Erythroblast (primary cell): ENCODE measurements at places on chromosomes 1 and 21.

DNA sequence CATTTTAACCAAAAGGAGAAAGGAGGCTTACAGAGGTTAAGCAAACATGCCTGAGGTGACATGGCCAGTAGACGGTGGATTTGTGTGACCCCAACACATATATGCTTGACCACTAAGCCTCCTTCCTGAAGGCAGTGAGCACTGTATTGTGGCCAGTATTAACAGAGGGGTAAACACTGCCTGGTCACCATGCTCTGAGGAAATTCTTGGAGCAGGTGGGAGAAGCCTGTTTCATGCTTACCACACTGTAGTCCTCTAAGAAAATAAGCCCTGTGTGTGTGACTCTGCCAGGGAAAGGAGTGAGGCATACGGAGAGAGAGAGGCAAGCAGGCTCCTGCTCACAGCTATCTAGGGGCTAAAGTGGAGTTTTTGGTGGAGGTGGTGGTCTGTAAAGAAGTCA, 102.7 kb downstream of the KCND3 start:
- DNase-seq: no peak

GRCh38 chr1:43668956-43669355, 19.0 kb downstream of the KDM4A start:
- no peak for DNase-seq

DNA sequence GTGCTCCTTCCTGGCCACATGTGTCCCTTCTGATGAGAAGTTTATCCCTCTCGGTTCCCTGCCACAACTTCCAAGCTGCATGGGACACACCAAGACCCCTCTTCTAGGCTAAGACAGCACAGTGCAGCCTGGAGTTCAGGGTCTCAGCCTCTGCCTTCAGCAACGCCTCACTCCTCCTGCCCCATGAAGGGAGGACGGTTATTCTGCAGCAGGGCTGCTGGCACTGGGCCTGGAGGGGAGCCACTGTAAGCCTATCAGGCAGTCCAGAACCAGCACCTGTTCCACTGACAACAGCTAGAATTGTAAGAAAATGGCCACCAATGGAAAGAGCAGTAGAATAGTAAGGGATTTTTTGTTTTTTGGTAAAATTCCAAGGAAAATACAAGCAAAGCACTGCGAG, 72.3 kb downstream of the GALNT2 start:
- DNase-seq: peak; percentile 86

DNA sequence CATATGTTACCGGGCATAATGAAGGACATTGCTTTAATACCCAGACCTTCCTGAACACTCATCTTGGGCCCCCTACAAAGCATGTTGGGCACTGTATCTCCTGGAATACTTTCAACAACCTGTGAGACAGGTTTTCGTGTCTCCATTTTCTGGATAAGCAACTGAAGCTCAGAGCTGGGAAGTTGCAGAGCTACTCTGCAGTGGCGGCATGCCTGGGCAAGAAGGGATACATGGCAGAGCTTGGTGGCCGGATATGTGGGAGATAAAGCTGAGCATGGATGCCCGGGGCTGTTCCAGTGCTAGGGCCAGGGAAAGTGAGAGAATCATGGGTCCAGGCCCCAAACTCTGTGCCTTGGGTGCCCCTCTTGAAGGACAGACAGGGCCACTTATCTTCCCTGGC, 71.6 kb upstream of the KCND3 start:
- DNase-seq: no peak

GRCh38 chr1:222894331-222894730, 79.5 kb downstream of the DISP1 start:
- no peak for DNase-seq

GRCh38 chr1:208030288-208031091, 119.6 kb upstream of the CD34 start:
- no peak for DNase-seq

- DNase-seq: no peak
Observed at GRCh38 chr1:98964198-98964597, 40.5 kb downstream of the PLPPR5 start.

DNA sequence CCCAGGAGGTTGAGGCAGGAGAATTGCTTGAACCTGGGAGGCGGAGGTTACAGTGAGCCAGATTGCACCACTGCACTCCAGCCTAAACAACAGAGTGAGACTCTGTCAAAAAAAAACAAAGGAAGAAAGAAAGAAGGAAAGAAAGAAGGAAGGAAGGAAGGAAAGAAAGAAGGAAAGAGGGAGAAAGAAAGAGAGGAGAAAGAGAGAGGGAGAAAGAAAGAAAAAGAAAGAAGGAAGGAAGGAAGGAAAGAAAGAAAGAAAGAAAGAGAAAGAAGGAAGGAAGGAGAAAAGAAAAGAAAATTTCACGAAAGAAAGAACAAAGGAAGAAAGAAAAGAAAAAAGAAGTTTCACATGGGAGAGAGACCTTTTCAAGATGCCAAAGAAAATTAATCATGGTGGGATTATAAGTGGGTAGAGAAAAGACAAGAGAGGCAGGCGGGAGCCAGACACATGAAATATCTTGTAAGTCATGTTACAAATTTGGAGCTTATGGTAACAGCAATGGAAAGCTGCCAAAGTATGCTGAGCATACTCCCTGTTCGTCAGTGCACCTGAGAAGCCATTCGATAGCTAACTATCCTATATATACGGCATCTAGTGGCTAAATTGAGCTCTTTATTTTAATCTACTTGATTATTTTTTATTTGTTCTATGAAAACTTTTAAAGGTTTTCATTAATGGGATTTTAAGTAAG, 41.3 kb upstream of the TNFSF4 start:
- no peak for DNase-seq

GRCh38 chr1:26350701-26351589, 3.0 kb downstream of the CRYBG2 start:
- DNase-seq: no peak

GRCh38 chr1:172969611-172970010, 81.1 kb downstream of the TNFSF18 start:
- DNase-seq: no peak

- no peak for DNase-seq
Observed at GRCh38 chr1:82788660-82789059, 987.9 kb downstream of the ADGRL2 start.

GRCh38 chr1:52523376-52523775, 29.5 kb downstream of the TUT4 start:
- DNase-seq: no peak

- DNase-seq: no peak
Observed at GRCh38 chr1:15911927-15912326, 64.0 kb downstream of the ZBTB17 start.

GRCh38 chr1:157137408-157138219, 581 bp downstream of the ETV3 start:
- peak; percentile 44 for DNase-seq

- no peak for DNase-seq
Observed at GRCh38 chr1:22041505-22041904, 11.0 kb upstream of the CDC42 start.

DNA sequence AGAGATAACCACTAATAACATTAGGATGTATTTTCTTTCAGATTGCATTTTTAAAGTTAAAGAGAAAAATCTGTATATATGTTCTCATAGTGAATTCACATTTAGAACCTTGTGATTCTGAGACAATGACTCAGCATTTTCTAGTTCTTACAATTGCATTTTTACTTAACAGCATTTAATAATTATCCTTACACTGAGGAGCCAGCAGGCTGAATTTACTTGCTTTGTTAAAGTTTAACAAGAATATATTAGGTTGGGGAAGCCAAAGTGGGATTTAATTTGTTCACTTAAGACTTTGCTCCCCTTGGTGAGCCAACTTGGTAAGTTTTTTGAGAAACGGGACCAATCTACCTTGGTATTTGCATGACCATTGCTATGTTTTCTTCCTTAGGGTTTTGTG, 4.5 kb downstream of the PATJ start:
- DNase-seq: no peak

- DNase-seq: no peak
Observed at GRCh38 chr1:231153726-231154125, 8.1 kb upstream of the TRIM67 start.

DNA sequence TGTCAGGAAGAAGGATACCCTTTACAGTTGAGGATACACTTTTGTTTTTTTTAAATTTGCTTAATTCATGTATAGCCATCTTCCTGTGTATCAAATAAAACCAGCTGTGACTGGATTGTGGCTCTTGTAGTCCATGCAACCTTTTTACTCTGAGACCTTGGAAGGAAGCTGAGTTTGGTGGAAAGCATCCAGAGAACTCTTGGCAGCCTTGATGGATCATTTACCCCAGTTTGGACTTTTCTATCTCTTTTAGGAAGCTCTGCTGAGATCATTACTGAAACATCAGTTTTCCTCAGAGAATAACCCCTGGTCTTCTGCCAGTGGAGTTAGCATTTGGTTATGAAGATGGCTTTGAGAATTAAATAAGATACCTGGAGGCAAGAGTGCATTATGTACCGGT, 21.2 kb upstream of the APOBEC4 start:
- DNase-seq: no peak

DNA sequence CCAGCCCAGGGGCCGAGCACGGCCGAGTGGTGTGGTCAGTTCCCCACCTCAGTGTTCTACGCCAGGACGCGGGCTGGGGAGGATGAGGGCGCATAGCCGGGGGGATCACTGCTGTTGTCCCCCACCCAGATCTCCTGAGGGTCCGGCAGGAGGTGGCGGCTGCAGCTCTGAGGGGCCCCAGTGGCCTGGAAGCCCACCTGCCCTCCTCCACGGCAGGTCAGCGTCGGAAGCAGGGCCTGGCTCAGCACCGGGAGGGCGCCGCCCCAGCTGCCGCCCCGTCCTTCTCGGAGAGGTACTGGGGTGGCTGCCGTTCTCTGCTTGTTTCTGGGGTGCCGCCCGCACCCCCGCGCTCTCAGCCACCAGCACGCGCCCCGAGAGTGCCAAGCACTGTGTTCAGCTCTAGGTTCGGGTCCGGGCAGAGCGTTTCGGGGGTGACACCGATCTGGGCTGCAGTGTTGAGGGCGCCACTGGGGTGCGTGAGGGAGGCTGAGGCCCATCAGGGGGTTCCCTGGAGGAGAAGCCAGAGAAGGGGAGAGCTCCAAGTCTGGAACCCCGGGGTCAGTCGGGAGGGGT, 17.4 kb downstream of the SAMD11 start:
- no peak for DNase-seq

DNA sequence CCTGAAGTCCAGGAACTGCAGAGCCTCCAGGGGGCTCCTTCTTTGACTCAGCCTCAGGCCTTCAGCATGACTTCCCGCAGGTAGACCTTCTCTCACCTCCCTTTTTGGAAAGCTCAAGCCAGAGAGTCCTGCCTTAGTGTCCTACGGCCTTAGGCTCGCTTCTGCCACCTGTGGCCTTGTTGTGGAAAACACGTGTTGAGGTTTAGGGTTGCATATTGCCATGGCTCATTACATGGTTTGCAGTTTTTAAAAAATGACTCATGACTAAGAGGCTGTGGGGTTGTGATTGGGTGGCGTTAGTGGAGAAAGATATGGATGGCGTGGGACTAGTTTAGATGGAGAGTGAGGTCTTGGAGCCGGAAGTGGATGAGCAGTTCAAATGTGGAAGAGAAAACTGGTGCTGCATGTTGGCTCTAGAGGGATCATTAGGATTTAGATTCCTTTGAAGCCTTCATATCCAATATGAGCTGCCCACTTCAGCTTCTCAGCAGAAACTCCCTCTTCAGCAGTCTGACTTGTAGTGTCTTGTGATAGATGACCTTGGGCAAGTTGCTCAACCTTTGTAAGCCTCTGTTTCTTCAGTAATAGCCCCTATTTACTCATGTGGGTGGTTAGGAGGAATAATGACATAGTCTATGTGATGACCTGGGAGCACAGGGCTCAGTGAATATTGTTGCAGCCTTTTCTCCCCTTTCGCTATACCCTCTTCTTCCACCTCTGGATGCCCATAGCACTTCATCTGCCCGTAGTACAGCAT, 6.5 kb upstream of the FGGY start:
- peak; percentile 58 for DNase-seq

- no peak for DNase-seq
Observed at GRCh38 chr1:178497903-178498478, 1.2 kb upstream of the CLEC20A start.
